ENCODE measurements at places on chromosomes 11 and 22.

GRCh38 chr11:64395545-64396078 lies 36.6 kb downstream of the RPS6KA4 start:
- DNase-seq: no peak

DNA sequence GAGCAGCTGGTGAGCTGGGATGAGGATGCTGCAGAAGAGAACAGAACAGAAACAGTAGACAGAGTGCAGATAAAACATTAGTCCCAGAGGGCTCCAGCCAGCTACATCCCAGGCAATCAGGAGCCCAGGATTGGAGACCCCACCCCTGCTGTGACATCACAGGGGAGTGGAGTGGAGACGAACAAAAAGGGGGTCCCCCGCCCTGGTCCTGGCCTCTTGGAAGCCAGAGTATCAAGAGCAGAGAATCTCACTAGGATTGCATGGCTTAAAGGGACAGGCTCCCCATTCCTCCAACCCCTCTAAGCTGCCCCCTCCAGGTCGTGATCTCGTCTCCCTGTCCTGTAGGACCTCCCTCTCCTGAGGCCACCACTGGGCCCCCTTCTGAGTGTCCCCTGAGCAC lies at the start of gene P2RX3:
TSS of gene P2RX3 (plus strand) at position 211 of the 400 bp plus-strand sequence. CDS start 199 bp downstream, outside the sequence.
- DNase-seq: no peak

DNA sequence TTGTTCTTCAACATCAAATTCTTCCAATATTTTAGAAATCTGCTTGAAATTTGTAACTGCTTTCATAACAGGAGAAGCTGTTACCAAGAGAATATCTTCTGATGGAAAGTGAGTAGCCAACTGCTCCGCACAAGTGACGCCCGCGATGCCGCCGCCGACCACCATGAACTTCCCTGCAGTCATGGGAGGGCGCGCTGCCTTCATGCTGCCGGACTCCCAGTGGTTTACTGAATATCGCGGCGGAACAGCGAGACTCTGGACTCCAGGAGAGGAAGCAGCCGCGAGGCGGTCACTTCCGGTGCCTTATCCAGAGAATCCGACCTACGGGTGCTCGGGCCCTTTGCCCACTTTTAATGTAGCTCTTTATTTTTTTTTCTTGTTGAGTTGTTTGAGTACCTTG lies 190.6 kb downstream of the GUCY1A2 start:
- DNase-seq: no peak

DNA sequence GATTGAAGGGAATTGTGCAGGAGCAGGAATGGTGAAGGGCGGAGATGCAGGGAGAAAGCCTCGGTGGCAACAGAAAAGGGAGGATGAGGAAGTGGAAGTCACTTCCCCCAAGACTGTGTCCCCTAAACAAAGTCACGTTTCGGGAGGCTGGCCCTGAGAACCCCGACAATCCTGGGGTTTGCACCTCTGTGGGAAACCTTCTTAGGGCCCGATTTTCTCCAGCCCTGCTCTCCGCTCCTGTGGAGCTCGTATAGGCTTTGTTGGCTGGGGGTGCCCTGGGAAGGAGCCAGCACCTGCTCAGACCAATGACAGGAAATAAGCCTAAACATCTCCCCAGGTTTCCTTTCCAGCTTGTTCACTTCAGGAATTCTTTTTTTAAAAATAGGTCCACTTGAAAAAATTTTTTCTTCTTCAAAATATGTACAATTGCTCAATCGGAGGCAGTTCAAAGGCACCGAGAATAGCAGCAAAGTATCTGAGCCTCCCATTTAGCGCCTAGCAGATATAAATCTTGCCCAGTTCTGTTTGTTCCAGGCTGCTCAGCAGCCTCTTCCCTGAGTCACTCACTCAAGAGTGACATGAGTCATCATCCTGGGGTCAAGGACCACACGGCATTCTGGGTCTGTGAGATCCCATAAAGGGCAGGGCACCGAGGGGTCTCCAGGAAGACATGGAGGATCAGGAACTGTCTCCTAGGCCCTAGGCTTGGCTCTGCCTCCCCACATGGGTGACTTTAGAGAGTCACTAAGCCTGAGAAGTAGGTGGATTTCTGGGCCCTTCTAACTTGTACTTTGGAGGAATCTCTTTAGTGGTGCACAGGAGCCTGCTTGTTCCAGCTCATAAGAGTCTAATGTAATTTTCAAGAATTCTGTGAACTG lies 34.0 kb downstream of the IRAG1 start:
- DNase-seq: no peak
